ENCODE measurements at places on chromosomes 6 and 20.

- DNase-seq = no peak
These were observed 42.3 kb upstream of the LAMA4 start for GRCh38 chr6:112296694-112297093.

GRCh38 chr6:105781248-105781647, 304.9 kb upstream of the PRDM1 start:
- DNase-seq = no peak

DNA sequence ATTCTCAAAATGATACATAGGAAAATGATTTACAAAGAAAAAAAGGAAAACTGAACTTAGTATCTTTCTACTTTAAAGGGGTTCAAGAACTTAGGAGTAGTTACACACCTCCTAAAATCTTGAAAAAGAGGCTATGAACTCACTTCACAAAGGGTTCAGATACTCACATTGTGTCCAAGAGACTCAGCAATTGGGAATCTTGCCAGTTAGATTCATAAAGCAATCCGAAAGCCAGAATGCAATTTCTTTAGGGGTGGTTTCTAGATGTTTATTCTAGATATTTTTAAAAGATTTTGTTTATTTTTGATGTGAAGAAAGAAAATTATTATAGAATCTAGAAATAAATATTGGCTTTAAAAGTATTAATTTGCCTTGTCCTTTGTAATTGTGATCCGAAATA, 1.7 kb upstream of the MYB start:
- no peak for DNase-seq

GRCh38 chr6:114055349-114055748, 84.4 kb upstream of the HDAC2 start:
- DNase-seq = no peak

- no peak for DNase-seq
These were observed 614.9 kb downstream of the CDH26 start for GRCh38 chr20:60573003-60573680.

GRCh38 chr6:140236732-140237131, 862.3 kb upstream of the CITED2 start:
- DNase-seq = no peak
